ENCODE measurements at places on chromosomes 3 and 15.

GRCh38 chr3:151863611-151864010 lies 9.8 kb upstream of the SUCNR1 start:
- no peak for DNase-seq

GRCh38 chr3:188948997-188949389 lies 222.8 kb upstream of the TPRG1 start:
- DNase-seq, result no peak

DNA sequence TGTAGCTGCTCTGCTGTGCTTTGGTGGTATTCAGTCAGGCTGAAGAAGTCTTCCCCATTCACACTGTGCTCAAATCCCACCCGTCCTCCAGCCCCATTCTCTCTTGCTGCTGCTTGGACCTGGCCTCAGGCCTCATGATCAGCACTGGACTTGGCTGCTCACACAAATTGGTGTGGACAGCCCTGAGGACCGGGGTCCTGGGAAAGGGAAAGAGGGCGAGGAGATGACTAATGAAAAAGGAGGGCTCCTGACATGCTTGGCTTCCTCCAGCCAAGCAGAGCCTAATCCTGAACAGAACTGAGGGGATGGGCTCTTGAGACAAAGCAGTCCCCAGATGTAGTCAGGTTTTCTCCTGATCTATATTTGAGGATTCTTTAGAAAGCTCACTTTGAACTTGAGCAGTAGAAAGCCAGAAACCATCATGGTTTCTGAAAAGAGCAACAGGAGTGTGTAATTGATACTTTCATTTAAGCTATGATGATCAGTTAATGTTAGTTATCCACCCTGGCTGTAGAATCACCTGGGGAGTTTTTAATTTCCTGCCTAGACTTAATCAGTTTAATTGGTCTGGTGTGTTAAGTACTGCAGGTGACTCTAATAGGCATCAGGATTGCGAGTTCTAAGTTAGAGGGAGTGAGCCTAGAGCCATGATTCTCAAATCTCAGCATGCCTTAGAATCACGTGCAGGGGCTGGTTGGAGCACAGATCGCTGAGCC lies 79.4 kb upstream of the THBS1 start:
- DNase-seq, result no peak

GRCh38 chr15:78508272-78508671 lies 895 bp downstream of the HYKK start:
- no peak for DNase-seq

- no peak for DNase-seq
Measured at GRCh38 chr3:103195216-103195615, 760.4 kb downstream of the ZPLD1 start.

- DNase-seq, result no peak
Measured at GRCh38 chr3:20225769-20226168, 39.8 kb upstream of the SGO1 start.

GRCh38 chr3:60754617-60755016 lies 496.6 kb downstream of the FHIT start:
- DNase-seq, result no peak

DNA sequence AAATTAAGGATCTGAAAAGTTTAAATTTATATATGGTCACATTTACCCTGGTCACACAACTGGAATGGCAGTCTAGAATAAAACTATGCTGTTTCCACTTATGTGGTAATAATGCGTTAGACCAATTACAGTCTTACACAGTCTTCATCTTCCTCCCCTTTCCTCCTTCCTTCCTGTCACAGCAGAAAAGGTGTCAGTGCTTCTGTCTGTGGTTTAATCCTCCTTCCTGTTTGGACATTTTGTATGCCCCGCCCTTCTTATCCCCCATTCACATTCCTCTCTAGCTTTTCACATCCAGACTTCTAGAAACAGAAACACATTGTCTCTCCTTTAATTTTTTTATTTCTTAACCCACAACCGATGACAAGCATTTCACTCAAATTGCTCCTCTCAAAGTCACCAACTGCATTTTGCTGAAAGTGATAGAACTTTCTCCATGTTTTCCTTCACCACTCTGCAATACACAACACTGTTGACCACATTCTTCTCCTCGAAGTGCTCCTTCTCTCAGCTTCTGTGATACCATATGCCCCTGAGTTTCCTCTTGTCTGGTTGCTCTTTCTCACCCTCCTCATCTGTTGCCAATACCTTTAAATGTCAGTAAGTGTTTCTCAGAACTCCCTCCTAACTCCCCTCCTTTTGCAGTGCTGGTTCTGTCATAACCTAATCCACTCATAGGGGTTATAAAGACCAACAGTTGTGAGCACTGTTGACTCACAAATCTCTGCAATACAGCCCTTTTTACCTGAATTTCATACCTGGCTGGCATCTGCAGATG lies 271.6 kb downstream of the UBE2E2 start:
- DNase-seq, result no peak

DNA sequence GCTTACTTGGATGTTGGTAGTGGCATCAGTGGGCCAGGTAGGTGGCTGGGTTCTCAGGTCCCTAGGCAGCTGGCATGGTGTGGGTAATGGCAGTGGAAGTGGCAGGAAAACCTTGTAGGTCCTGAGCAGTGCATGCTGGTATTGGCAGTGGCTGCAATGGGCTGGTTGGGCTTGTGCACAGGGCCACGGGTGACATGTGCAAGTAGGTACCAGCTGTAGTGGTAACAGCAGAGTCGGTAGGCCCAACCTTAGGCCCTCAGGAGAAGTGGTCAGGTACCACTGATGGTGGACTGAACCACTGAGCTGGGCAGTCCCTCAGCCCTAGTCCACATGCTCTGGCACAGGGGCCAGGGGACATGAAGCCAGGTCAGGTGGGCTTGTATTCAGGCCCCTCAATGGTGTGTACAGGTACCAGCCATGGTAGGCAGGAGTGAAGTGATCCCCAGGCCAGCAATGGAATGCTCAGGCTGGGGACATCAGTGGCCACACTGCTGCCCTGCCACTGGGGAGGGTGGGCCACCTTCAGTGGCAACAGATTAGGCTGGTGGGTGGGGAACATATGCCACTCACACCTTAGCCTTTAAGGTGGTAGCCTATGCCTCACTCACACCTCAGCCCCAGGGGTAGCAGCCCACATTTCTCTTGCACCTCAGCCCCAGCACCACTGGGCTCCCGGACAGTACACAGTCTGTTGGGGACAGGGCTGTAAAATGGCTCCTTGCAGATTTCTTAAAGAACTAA lies 118.1 kb downstream of the LRRK1 start:
- no peak for DNase-seq

GRCh38 chr15:27871078-27871901 lies 227.8 kb downstream of the OCA2 start:
- DNase-seq, result no peak

DNA sequence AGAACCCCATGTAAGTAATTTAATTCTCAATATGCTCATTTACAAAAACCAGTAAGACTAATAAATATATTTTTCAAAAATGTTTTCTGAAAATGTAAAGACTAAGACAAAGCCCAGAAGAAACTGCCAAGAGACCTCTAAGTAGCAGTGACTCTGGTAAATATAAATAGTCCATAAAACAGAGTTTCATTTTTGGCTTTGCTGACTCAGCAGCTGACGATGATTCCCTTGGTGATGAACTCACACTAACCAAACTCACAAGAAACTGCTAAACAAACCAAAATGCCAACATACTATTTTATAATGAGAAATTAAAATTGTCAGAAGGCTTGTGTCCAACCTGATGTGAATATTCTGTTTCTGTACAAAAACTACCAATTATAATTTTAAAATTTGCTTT lies 31.5 kb upstream of the IMPG2 start:
- DNase-seq, result no peak

DNA sequence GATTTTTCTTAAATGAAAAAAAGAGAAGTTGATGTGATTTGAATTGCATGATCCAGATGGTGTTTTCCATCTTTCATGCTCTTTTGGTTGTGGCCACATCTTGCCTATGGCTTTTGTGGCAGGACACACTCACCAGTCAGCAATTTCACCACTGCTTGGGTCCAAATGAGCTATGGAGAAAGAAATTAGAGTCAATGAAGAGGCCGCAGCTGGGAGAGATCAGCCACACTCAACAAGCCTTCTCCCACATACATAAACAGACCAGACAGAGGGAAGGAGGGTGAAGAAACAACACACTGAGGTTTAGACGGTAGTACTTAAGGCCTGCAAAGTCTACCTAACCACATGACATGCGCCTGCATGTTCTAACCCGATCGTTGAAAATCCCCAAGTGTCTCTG lies 110.7 kb upstream of the CDIN1 start:
- DNase-seq, result peak; percentile 67

GRCh38 chr15:69529961-69530633 lies 77.5 kb downstream of the RPLP1 start:
- DNase-seq, result no peak

- DNase-seq, result no peak
Measured at GRCh38 chr15:61831505-61831921, 228.7 kb downstream of the VPS13C start.

DNA sequence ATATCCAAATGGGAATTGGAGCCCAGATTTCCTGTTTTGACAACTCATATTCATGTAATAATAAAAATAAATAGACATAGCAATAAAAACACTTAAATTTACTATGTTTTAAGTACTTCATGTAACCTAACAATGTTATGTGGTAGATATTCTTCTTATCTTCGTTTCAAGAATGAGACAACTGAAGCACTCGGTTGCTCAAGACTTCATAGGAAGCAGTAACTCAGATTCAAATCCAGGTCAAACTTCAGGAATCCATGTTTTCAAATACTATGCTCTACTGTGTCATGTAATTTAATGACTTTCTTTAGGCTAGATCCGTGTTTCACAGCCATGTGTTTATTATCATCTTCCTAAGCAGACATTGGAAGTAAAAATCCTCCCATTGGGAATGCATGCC lies 492.2 kb downstream of the CNTN3 start:
- DNase-seq, result no peak

GRCh38 chr3:71689291-71689690 lies 35.9 kb downstream of the EIF4E3 start:
- no peak for DNase-seq

GRCh38 chr3:82736696-82737277 lies 975.3 kb upstream of the GBE1 start:
- DNase-seq, result no peak

- DNase-seq, result no peak
Measured at GRCh38 chr15:89327113-89327512, 7.5 kb downstream of the POLG start.

GRCh38 chr3:13706886-13707285 lies 158.0 kb downstream of the FBLN2 start:
- DNase-seq, result no peak

DNA sequence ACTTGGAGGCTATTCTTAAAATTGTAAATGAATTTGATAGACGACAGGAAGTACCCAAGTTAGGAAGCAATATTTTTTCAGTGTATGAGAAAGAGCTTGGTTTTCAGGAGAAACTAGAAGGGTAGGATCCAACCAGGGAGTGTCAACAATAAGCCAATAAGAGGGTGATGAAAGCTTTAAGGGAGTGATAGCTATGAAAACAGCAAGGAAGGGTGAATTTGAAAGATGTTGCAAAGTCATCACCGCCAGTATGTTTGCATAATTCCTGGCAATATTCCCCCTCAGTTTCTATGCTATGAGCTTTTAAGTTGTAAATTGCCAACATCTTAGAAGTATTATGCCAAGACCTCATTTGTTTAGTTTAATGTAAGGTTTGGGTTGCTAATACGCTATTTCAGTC lies 11.8 kb upstream of the CSTA start:
- peak; percentile 36 for DNase-seq

GRCh38 chr3:30602946-30603345 lies 3.5 kb upstream of the TGFBR2 start:
- DNase-seq, result no peak

DNA sequence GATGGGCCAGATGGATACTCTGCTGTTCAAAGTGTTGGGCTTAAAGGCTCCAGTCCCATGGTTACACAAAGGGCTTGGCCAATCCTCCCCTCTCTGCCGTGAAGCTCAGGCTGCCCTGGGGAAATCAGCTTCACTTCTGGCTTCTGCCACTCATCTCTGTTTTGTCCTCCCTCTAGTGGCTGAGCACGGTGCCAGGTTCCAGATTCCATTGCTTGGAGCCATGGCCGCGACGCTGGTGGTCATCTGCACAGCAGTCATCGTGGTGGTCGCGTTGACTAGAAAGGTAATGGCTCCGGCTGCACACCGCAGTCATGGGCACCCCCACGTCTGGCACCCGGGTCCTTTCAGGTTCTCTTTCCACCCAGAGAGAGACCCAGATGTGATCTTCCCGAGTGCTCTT lies 5.6 kb downstream of the TIGIT start:
- DNase-seq, result no peak

- DNase-seq, result no peak
Measured at GRCh38 chr3:179503640-179504039, 52.4 kb upstream of the GNB4 start.

- DNase-seq, result no peak
Measured at GRCh38 chr3:24254649-24255048, 240.0 kb downstream of the THRB start.

DNA sequence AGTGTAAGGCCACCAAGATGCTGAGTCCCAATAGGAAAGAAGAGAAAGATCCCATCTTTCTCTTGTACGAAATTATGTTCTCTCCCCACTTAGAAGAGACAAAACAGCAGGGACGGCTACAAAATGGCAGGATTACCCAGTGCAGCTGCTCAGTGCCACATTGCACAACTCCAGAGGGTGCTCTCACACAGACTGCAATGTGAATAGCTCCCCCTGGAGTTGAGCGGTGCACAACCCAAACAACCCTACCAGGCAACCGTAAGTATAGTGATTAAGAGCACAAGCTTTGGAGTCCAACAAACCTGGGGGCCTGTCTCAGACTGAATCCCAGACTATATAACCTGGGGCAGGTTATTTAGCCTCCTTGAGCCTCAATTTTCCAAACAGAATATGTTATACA lies 3.1 kb upstream of the BHLHE40 start:
- DNase-seq, result no peak

DNA sequence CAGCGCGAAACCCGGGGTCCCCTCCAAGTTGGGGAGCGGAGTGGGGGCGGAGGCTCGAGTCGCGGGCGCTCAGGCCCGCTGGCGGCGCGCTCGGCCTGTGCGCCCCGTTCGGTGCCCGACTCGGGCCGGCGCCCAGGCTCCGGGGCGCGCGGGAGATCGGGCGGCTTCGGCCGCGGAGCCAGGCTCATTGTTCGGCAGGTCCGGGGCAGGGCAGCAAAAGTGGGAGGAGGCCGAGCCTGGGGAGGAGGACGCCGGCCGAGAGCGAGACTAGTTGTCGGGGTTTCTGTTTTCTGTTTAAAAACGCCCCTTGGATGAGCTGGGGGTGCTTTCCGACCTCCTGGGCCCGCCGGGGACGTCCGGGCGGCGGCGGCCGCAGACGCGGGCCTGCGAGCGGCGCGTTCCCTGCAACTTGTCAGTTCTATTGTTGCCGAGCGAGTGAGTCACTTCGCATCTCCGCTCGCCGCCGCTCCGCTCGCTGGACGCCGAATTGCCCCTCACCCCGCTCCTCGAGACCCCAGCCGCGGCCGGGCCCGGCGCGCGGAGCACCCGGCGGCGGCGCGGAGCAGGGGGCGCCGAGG lies 676 bp downstream of the TCF12 start:
- DNase-seq, result peak; percentile 58

DNA sequence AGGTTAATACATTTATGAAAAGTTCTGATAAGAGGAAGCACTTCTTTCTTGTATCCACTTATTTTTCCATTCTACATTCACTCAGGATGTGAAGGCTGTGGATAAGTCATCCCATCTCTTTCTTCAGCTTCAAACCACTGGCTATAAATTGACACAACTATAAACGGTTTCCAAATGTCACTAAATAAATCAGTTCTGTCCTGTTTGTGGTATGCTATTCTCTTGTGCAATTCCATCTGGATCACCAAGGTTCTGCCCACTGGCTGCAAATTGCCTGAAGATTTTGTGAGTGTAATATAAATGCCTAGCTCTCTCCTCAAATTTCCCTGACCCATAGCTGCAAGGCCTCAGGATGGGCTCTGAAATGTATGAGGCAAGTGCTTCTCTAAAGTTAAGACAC lies 7.1 kb upstream of the LMOD3 start:
- no peak for DNase-seq

GRCh38 chr15:52016316-52016715 lies 2.7 kb upstream of the MAPK6 start:
- DNase-seq, result no peak
